ENCODE measurements at places on chromosomes 16 and 17.
A peak's percentile ranks its signal among the peaks of the same experiment; 100 is the strongest.

DNA sequence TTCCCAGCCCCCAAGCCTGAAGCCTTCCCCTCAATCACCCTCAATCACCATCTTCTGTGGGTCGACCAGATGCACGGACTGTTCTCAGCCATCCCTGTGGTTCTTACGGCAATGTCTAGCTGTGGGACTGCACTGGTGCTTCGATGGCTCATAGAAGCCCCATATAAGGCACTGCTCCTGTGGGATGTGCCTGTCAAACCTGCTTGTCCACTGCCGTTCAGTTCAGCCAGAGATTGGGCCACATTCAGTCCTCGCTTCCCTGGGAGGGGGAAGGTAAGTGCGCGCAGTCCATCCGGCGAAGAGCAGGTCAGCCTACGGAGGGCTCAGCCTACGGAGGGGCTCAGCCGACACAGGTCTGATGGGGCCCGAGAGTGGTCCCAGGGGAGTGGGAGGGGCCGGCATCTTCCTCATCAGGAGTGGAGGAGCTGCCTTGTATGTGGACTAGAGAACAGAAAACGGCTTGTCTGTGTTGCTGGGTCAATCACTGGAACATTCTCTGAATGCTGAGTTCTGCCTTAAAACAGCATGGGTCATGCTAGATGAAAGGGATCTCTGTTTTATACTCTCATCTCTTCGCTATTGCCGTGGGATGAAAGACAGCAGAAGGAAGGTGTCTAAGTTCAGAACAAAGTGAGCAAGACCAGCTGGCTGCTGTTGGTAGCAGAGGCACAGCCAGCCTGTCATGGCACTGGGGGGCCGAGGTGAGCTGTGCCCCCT lies at the start of gene CARD14:
Gene CARD14, plus strand, starts transcription at position 247 of the 717 bp plus-strand sequence. CDS start 11,409 bp downstream, outside the sequence.
- no peak for DNase-seq

GRCh38 chr16:80664226-80664625 lies 123.4 kb downstream of the DYNLRB2 start:
- no peak for DNase-seq

DNA sequence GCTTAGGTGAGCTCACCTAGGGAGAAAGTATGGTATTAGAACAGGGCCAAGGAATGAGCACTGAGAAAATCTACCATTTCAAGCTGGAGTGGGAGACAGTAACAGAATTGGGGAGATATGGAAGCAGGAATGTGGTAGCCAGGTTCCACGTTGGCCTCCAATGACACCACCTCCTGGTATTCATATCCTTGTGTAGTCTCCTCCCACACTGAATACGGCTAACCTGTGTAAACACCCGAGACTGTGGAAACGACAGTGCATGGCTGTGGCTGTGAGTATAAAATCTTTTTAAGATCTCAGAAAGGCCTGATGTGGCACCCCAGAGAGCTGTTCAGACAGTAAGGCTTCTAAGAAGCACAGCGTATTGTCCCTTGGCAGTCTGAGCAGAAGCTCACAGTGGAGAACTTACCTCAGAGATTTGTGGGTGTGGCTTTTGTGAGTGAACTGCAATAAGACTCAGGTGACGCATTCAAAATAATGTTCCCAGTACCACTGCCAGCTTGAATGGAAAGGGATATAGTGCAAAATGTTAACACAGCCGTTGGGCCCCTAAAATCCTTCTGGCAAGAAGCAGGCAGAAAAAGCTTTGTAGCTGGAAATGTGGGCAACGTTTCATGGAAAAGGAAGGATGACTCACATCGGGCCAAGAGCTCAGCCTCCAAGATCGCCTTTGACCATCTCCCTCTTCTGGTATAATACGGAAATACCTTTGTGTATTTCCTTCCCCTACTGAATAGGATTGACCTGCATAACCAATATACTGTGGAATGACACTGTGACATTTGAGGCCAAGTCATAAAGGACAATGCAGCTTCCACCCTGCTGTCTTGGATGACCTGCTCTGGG lies 14.4 kb downstream of the SDR42E1 start:
- DNase-seq, result no peak

DNA sequence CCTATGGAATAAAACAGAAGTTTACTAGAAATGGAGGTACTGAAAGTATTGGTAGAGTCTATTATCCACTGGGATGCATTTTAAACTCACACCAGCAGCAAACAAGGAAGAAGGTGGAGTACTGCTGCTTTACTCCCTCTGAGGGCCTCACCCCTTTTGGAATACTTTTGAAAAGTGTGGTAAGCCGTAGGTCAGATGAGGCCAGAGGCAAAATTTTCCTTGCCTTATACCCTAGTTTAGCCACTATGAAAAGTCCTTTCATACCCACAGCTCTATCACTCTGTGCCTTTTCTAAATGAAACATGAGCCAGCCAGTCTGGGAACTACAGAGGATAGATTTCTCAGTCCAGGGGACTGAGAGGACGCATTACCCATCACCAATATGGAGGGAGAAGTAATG lies 14.0 kb downstream of the GDE1 start:
- DNase-seq, result no peak

- DNase-seq, result no peak
These were observed 221.0 kb downstream of the UTP18 start for GRCh38 chr17:51481370-51481769.

DNA sequence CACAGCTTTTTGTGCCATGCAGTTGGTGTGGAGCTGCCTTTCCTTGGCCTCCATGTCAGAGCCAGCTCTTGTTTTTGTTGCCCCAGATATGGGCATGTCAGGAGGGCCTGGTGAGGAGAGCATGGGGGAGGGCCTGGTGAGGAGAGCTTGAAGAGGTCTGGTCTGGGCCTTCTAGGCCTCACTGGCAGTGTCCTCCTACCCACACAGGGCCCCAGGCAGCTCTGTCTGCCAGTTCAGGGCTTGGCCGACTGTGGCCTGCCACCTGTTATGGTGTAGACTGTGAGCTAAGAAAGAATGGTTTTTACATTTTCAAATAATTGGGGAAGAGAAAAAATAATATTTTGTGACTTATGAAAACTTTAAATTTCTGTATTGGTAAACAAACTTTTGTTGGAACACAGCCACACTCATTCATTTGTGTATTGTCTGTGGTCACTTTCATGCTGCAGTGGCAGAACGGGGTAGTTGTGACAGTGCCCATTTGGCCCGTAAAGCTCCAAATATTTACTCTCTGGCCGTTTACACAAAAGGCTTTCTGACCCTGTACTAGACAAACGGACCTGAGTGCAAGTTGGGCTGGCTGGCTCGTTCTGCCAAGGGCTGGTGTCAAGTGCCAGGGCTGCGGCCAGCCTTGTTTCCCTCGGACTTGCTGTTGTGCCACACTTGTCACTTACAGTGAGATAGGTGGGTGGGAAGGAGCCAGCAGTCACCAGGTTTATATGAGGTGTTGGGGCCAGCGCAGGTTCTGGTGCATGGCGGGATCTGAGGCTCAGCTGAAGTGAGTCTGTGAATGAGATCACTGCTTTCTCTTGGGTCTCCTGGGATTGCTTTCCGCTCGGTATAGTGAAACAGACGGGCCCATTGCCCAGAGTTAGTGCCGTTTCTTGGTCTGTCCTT lies 18.2 kb downstream of the PGS1 start:
- no peak for DNase-seq

- DNase-seq, result peak; percentile 87
These were observed 9.2 kb upstream of the TSPOAP1 start for GRCh38 chr17:58337600-58338453.

- no peak for DNase-seq
These were observed 134.2 kb downstream of the HS3ST2 start for GRCh38 chr16:22948058-22948602.

DNA sequence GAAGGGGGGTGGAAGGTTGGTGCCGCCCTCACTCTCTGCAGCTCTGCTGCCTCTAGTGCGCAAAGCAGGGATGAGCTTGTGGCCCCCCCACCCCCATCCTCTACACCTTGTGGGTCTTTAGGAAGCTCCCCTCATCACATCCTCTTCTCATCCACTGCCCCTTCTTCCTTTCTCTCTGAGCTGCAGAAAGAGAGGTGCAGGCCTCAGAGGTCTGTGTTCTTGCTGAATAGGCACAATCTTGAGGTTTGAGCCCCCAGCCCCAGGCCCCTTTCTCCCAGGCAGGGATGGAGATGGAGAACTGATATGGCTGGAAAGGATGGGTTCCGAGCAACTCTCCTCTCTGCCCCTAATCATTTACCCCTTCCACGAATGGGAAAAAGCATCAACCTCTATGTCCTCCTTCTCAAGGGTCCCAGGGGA lies 2.6 kb downstream of the CACNA1G start:
- no peak for DNase-seq

GRCh38 chr16:68229431-68230175 lies 6.3 kb downstream of the ESRP2 start:
- no peak for DNase-seq

DNA sequence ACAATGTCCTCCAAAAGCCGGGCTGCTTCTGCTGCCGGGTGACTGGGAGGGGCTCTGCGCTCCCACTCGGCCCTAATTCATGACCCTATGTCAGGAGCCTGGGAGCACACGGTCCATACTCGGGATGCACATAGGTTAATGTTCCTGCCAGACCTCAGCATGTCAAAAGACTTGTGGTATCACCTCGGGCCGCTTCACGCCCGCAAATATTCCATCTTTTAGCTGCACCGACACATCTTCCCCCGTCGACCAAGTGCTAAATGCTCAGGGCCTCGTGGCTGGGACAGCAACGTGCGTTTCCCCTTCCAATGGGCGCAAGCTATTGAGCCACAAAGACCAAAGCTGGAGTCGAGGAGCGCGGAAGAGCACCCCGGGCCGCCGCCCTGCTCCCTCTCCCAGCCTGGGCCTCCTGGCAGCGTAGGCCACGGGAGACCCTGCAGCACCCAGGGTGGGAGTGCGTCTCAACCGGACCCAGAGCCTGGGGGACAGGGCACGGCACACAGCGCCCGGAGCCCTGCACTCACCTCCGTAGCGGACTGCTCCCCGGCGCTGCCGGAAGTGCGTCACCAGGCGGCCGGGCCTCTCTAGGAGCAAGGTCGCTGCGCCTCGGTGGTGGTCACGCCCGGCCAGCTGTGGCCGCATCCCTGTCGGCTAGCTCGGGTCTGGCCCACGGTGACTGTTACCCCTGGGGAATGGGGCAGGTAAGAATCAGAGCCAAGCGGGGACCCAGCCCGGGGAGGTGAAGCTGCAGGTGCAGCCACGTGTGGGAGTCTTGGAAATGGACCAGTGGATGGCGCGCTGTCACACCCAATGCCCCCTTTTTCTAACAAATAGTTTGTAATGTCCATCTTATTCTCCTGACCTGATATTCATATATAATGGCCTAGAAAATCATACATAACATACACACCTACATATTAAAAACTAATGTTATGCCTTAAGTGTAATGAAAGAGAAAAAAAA lies at the start of gene ZNF23:
Gene ZNF23, minus strand, starts transcription at position 562 of the 963 bp plus-strand sequence. CDS start 5,451 bp downstream, outside the sequence.
- DNase-seq, result peak; percentile 83

DNA sequence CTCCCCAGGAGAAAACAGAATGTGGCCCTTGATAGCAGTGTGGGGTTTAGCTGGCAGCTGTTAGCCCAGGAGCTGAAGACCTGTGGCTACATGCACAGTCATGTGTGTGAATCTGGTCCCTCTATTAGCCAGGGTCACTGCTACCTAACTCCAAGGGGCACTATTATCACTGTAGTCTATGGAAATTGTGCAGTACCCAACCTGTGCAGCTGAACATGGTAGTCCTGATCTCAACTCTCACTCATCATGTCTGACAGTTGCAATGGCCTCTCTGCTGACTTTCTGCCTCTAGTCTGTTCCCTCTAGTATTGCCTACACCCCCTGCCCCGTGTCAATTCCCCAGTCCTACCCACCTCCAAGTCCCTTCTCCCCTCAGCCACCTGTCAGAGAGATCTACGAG lies 67.4 kb downstream of the RAB11FIP4 start:
- no peak for DNase-seq

- no peak for DNase-seq
These were observed 76.9 kb downstream of the MRTFB start for GRCh38 chr16:14148016-14148415.

DNA sequence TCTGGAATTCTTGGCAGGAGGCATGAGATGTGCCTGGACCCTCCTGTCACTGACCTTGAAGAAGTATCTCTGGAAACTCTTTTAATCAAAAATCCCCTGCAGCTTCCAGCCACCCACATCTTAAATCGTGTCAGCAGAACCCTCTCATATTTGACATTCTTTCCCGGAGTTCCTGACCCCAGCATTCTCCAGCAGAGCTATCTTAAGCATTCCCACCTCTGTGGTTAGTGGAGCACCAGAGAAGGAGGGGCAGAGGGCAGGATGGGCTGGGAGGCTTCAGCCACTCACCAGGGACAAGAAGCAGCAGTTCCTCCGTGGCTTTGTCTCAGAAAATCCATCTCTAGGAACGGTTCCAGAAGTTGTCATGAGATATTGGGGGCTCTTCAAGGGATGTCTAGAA lies 149.9 kb downstream of the RGS9 start:
- no peak for DNase-seq

GRCh38 chr16:29675811-29676643 lies 3.0 kb upstream of the QPRT start:
- no peak for DNase-seq

GRCh38 chr16:81602256-81602776 lies 157.7 kb downstream of the CMIP start:
- DNase-seq, result no peak

DNA sequence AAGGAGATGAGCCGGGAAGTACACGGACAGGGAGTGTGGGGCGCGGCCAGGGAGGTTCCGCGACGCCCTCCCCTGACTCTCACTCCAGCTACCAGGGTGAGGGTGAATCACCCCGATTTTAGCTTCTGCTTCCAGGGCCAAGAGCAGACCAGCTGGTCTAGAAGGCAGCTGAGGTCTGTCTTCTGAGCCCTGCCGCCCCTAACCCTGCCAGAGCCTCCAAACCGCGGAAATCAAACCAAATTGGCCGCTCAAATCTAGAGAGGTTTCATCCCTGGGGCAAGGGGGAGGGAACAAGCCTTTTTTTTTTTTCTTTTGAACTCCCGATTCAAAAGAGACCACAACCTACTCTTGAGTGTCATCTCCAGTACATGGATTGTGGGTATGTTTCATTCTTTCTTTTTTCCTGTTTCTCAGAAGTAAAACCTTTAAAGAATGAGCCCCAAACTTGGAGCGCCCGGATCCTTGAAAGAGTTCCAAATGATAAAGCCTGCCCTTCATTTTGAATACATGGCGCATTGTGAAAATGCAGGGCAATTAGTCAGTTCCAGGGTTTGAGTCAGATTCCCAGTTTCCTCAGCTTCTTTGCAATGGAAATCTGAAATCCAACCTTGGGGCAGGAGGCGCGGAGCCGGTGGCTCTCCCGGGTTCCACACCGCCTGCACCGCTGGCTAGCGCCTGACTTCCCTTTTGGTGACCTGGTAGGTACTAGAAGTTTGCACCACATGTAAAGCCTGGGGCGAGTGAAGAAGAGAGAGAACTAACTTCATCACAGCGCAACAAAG lies 16.5 kb upstream of the ZFHX3 start:
- no peak for DNase-seq

DNA sequence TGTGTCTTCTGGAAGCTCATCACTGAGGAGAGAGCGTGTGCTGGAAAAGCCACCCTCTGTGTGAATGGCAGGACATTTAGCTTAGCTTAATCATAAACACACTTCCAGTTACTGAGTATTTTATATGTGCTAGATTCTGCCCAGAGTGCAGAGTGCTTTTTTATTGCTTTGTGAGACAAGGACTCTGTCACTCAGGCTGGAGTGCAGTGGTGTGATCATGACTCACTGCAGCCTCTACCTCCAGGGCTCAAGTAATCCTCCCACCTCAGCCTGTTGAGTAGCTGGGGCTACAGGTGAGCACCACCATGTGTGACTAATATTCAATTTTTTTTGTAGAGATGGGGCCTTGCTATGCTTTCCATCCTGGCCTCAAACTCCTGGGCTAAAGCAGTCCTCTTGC lies 61.4 kb upstream of the IRX3 start:
- no peak for DNase-seq

Data from T-helper 2 cell (primary cell).